ENCODE measurements at places on chromosomes 5 and 9.
A peak's percentile ranks its signal among the peaks of the same experiment; 100 is the strongest.

DNA sequence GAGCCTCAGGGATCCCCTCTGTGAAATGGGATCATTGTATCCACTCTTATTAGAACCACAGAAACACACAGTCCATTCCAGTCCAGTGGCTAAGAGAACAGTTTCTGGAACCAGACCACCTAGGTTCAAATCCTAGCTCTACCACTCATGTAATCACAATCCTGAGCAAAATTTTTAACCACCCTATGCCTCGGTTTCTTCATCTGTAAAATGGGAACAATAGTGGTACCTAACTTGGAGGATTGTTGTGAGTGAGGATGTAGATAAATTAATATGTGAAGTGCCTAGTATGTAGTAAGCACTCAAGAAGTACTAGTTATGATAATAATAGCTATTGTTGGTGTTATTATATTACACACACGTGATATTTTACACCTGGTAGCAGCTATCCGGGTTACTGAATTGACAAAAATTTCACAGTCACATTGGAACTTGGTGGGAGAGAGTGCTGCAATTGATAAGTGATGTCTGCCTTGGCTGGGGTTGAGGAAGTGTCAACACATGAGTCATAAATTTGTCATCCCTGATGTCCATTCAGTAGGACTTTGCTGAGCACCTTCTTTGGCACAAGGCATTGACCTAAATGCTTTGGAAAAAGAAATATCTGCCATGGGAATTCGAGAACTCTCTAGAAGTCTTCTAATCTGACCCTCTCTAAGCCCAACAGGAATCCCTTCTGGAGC, 68.4 kb downstream of the COL27A1 start:
- DNase-seq, result no peak

DNA sequence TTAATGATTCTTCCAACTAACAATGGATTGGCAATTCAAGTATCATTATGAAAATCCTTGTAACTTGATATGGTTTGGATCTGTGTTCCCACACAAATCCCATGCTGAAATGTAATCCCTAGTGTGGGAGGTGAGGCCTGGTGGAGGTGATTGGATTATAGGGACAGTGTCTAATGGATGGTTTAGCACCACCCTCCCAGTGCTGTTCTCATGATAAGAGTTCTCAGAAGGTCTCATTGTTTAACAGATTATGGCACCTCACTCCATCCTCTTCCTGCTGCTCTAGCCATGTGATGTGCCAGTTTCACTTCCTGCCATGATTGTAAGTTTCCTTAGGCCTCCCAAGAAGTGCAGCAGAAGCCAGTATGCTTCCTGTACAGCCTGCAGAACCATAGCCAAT, 1116.2 kb upstream of the EDIL3 start:
- DNase-seq, result no peak

DNA sequence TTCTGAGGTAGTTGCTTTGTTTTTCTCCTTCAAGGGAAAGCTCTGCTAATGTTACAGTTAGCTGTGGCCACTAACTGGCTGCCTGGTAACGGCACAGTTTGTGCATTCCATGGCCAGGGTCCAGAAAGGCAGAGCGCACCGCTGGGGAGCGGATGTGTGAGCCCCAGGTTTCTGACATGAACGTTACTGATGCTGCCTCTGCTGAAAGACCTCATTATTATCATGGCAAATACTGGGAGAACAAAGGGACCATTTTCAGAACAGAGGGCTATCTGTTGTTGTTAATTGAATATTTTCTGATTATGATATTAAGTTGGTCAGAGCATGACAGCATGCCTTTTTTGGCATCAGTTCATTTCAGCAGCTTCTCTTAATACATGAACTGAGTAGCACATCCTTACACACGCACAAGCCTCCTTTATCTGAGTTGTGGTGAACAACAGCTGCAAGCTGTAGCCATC, 134.1 kb downstream of the NUDT12 start:
- DNase-seq, result no peak

- no peak for DNase-seq
Measured at GRCh38 chr5:32195265-32195664, 21.1 kb upstream of the GOLPH3 start.

GRCh38 chr5:35876922-35877321, 20.2 kb downstream of the IL7R start:
- DNase-seq, result no peak

DNA sequence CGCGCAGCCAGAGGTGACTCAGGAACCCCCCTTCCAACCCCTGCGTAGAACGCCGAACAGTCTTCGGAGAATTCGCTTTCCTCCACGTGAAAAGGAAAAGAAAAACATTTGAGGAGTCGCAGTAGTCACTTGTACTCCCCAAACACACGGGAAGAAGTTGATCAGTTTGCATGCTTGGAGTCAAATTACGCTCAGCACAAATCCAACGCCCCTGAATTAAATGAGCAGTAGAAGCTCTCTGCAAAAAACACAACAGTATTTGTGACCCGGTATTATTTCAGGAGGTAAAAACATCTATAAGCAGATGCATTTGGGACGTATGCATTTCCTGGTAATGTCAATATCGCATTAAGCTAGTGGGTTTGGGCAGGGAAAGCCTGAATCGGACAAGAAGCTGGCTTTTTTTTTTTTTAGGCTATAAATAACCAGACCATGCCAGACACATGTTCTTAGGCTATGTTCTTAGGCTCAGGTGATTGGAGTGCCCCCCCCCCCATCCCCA, 854 bp upstream of the ARL15 start:
- no peak for DNase-seq

GRCh38 chr5:95822043-95822541, 434 bp downstream of the GLRX start:
- peak; percentile 52 for DNase-seq

GRCh38 chr9:128142061-128142460, 7.2 kb upstream of the LCN2 start:
- no peak for DNase-seq

GRCh38 chr5:175695161-175696126, 37.6 kb downstream of the HRH2 start:
- DNase-seq, result no peak

- no peak for DNase-seq
Measured at GRCh38 chr9:27382975-27383374, 86.0 kb upstream of the EQTN start.

- DNase-seq, result no peak
Measured at GRCh38 chr9:136093995-136094881, 851 bp downstream of the NACC2 start.

GRCh38 chr5:96070622-96071225, 109.1 kb upstream of the ELL2 start:
- DNase-seq, result no peak

GRCh38 chr9:109164042-109164441, 3.0 kb downstream of the FRRS1L start:
- DNase-seq, result no peak

DNA sequence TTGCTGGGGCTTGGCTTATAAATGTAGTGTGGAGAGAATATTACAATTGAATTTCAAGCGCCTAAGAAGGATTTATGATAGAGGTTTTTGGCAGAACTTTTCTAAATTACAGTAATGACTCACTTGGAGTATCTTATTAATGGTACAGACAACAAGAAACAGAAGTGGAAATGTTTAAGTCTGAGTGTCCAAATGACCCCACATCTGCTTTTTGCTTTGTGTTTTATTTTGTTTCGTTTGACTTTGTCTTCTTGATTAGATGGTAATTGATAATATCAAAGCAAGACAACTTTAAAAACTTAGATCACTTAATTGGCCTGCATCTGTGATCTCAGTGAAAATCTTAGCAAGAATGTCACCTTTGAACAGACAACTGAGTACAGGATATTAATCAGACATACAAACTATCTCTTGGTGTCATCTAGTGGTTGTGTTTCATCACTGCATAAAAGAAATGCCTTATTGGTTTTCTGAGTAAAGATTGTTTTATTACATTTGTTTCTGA, 577.4 kb downstream of the ISL1 start:
- DNase-seq, result no peak

DNA sequence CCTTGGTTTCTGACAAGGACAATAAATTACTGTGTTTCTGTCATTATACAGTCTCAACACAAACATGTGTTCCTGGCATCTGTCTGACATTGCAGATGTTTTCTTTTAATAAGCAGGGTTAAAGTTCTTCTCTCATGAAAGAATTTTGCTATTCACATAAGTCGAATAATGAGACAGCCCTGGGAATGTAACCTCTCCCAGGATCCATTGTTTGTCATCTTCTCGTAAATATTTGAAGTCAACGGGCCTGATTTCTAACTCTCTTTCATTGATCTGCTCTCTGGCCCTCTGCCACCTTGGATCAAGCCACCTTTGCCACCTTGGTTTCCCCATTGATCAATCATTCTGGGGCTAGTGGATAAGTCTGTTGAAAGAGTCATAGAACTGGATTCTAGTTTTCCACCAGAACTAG, 12.9 kb upstream of the CAST start:
- DNase-seq, result no peak

Measured in renal pelvis (tissue), 12 donors.